ENCODE measurements at places on chromosomes 1 and 21. TPM values are rescaled to one million over a fixed set of nuclear protein-coding genes. Genes with fewer than 3 reads are reported as not detected.

The SPATA21 gene
- total RNA-seq: not detected

- no peak for DNase-seq
Observed at GRCh38 chr1:181018901-181019681, 3.6 kb downstream of the STX6 start.

DNA sequence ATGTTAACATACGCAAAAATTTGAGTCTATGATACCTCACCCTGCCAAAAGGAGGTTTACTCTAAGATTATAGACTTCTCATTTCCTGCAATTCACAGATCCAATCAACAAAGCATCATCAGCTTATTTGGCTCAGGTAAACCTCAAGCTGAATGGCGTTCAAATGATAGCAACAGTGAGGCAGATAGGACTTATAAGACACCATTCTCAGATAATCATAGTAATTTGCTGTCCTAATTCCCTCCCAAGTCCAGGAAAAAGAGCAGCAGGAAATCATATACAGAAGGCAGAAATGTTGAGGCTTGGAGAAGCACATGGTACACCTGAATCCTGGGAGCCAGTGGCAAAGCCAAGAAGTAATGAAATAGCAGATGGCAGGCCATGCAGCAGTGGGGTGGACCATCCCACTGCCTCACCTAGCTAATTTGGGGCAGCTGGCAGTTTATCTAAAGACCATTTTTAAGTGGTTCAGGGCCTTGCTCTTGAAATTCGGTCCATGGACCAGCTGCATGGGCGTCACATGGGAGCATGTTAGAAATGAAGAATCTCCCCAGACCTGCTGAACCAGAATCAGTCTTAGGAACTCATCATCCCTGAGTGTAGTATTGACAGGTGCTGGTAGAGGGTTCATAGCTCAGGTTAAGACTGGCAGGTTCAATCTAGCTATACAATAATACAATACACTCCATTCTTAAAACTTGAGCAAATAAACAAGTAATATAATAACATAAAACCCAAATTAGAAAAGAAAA lies 57.7 kb downstream of the ASTN1 start:
- DNase-seq: no peak

- no peak for DNase-seq
Observed at GRCh38 chr1:41286486-41286885, 44.4 kb upstream of the SCMH1 start.

DNA sequence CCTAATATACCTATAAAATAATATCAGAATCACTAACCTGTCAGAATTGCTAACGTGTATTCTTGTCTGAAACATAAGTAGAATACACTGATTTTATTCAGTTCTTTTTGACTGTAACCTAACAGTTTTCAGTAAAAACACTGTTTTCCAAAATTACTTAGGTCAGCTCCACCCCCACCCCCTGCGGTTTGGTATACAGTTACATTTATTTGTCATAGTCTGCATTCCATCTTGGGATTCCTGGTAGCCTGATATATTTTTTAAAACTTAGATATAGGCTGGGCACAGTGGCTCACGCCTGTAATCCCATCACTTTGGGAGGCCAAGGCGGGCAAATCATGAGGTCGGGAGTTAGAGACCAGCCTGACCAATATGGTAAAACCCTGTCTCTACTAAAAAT lies 19.8 kb upstream of the ABCD3 start:
- DNase-seq: no peak

- no peak for DNase-seq
Observed at GRCh38 chr1:22955146-22955545, 17.5 kb downstream of the LACTBL1 start.

- DNase-seq: peak; percentile 80
Observed at GRCh38 chr1:64215576-64215975, 12.2 kb downstream of the UBE2U start.

- no peak for DNase-seq
Observed at GRCh38 chr1:213820362-213821149, 167.2 kb upstream of the PROX1 start.

The MYBPH gene
- total RNA-seq: not detected

The S100A7A gene
- total RNA-seq: not detected

DNA sequence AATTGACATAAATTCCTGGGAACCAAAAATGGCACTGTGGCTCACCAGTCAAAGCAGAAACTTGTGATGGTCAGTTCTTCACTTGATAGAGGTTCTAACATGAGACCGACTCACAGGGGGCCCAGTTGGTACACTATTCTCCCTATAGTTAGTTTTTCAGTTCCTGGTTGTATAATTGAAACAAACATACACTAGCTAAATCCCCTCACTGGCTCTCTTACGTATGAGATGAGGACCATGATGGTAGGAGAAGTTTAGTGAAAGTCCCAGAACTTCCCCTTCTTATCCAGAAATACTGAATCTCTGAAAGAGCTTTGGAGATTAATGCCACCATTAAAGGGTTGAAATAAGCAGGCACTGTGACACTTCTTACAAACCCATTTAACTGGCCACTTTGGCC lies 2.8 kb upstream of the S100B start:
- no peak for DNase-seq

The TFF1 gene
- not detected for total RNA-seq

The S100A16 gene
- total RNA-seq: 499 TPM

- no peak for DNase-seq
Observed at GRCh38 chr1:196344453-196344852, 263.8 kb downstream of the KCNT2 start.

- no peak for DNase-seq
Observed at GRCh38 chr21:37176716-37177115, 90.4 kb downstream of the VPS26C start.

The DCDC2B gene
- total RNA-seq: not detected

The SPRR1A gene
- total RNA-seq: not detected

The SRM gene
- 75.0 TPM for total RNA-seq

The ANKRD35 gene
- not detected for total RNA-seq

GRCh38 chr1:46410156-46411009 lies 16.3 kb downstream of the FAAH start:
- DNase-seq: no peak

DNA sequence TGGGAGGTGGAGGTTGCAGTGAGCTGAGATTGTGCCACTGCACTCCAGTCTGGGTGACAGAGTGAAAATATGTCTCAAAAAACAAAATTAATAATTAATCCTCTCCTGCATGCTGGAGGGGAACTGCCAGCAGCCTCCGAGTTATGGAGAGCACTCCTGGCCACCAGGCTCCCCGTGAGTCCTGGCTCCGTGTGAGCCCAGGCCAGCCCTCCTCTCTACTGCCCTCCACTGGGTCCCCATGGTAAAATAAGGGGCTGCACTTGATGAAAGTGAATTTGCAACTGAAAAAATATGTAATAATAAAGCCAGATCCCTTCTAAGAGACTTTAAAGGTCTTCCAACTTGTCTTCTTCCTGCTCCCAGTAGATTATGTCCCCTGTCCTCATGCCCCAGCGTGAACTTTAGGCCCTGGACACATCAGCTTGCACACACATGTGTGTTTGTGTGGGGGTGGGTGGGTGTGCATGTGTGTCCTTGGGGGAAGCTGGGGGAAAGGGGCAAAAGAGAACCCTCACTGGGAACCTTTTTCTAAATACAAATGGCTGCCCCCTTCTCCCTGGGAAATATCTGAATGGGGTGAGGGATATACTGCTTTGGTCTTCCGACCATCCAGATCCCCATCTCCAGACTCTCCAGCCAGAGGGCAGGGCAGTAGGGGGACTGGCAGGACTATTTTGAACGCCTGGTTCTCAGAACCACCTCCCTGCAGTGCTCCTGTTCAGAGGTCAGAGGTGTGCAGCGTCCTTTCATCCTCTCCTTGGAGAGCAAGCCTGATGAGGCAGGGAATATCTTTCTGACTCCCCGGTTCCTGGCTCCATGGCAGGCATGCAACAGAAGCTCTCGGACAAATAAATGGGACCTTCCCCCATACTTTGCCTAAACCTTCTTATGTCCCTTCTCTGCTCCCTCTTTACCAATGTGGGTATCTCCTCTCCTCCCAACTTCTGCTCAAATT lies 26.2 kb downstream of the NEK2 start:
- no peak for DNase-seq

GRCh38 chr1:68633141-68633919 lies 136.4 kb upstream of the DEPDC1 start:
- DNase-seq: no peak

- no peak for DNase-seq
Observed at GRCh38 chr1:226950316-226950715, 10.2 kb downstream of the COQ8A start.

- DNase-seq: no peak
Observed at GRCh38 chr1:81254560-81254959, 546.2 kb upstream of the ADGRL2 start.

- no peak for DNase-seq
Observed at GRCh38 chr21:43880111-43880985, 15.3 kb downstream of the AGPAT3 start.

DNA sequence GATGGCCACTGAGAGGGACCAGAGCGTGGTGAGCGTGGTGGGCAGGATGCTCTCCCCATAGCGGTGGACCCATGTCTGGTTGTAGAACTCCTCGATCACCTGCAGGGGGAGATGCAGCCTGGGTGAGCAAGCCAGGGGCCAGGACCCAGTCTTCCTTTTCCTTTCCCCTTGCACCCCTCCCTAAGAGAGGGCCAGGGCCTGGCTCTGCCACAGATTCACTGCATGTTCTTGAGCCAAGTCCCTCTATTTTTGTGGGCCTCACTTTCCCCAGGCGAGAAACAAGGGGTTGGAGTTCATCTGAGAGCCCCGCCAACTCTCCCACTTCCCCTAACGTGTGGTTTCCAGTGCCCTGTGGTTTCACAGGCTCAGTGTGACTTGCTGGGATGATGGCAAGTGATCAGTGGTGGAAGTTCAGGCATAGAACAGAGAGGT lies 27.5 kb downstream of the SLC2A1 start:
- DNase-seq: no peak

GRCh38 chr1:84345220-84345619 lies 43.7 kb downstream of the SAMD13 start:
- DNase-seq: no peak

- peak; percentile 94 for DNase-seq
Observed at GRCh38 chr1:234602334-234603220, 7.4 kb downstream of the IRF2BP2 start.

The GRIK3 gene
- total RNA-seq: under 0.01 TPM

DNA sequence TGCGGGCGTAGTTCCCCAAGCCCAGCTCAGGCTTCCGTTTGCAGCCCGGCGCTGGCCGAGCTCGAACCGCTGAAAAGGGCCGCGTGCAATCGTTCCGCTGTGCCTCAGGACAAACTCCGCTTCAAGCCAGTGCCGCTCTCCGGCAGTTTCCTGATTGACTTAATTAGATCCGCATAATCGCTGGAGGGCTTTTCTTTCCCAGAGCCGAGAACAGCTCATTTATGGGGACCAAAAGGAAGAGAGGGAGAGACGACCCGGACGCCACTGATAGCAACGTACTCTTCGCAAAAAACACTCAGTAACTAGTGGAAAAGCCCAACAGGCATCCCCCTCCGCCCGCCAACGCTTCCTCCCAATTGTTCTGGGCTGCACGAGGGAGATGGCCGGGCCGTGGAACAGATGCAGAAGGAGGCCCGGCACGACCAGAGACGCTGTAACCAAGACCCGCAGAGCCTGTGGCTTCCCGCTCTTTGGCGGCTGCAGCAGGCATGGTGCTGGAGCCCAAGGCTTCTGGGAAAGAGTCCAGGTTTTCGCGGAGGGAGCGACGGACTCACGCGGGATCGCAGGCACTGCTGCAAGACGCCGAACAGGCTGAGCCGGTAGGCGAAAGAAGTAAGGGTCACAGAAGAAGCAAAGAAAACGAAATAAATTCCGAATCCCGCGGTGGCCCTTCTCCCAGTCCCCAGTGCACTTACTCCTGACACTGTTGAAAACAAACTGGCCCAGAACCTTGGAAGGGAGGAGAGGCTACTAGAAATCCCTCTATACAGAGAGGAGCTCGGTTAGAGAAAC lies 3.6 kb upstream of the FOXD2 start:
- no peak for DNase-seq

- no peak for DNase-seq
Observed at GRCh38 chr1:4673494-4673893, 19.1 kb downstream of the AJAP1 start.

- DNase-seq: no peak
Observed at GRCh38 chr1:206896261-206896660, 982 bp upstream of the IL24 start.

GRCh38 chr21:15221799-15222386 lies 157.1 kb upstream of the NRIP1 start:
- peak; percentile 72 for DNase-seq

DNA sequence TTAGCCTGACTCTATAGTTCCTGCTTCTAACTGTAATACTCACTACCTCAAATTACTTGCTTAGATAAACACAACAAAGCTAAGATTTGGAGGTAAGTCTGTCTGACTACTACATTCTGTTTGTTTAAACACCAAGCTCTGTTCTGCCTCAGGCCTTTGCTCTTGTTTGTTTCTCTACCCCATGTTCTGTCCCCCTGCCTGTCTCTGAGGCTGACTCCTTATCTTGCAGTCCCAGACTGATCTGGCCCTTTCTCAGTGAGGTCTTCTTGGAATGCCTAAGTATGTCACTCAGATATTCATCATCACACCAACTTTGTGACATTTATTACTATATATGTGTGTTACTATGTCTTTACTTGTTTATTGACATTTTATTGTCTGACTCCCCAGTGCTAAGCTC lies 425.5 kb downstream of the LMO4 start:
- DNase-seq: no peak

The RAB29 gene
- 21.6 TPM for total RNA-seq

The HSF2BP gene
- total RNA-seq: 3.5 TPM

DNA sequence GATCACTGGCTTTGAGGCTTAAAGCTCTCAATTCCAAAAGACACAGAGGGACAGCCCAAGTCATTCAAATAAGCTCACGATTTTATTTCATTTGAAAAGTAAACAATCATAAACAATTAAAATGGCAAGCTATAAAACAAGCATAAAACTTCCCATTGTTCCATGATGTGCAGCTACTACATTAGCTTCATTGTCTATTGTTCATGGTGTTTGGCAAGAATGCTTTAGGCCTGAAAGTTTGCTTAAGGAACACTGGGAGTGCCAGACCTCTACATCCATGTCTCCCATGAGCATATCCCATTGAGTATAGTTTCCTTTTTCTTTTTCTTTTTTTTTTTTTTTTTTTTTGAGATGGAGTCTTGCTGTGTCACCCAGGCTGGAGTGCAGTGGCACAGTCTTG lies 286.1 kb upstream of the ESRRG start:
- no peak for DNase-seq

- peak; percentile 2 for DNase-seq
Observed at GRCh38 chr1:110524311-110525248, 5.6 kb upstream of the KCNA10 start.

DNA sequence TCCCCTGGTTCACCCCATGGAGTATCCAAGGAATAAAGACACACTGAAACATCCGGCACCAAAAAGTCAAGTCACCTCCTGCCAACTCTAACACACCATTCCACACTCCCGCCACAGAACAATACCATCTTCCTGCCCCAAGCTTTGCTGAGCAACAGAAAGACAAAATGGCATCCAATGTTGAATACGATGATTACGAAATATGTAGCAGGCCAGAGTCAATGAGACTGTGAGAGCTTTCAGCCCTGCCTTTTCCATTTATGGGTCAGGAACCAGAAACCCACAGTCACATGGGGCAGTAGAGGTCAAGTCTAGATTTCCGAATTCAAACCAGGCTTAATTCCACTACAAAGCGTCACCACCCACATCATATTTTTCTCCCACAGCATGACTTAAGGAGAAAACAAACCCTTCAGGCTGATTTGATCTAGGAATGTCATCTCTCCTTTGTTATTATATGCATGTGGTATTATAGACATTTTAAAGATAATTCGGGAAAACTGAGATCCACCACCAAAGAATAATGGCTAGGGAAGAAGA lies 249.8 kb downstream of the SETD4 start:
- DNase-seq: no peak

Data from kidney epithelial cell (primary cell).